ENCODE measurements at places on chromosomes 2 and 18. TPM values are rescaled to one million over a fixed set of nuclear protein-coding genes. Genes with fewer than 3 reads are reported as not detected.

DNA sequence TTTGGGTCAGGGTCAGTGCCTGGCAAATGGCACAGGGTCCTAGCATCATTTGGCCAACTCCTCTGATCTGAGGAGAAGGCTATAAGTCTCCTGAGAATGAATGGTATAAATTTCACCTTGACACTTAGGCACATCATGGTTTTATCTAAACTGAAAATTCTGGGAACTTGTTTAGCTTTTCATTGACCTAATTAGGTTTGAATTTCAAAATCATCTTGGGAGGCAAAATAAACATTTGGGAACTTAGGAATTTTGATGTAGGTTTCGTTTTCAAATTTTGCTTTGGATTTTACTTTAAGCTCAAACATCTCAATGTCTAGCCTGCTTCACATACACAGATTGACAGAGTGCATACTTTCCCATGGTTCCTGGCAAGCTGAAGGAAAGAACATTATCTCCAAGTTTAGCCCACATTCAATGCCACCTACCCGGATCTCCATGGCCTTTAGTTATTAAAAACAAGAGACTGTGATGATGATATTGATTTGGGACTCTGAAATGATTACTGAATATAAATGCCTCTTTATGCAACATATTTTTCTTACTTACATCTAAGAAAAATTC is 44.5 kb downstream of the MYOM1 start:
- no peaks in the 10 kb centered on the region for H3K36me3 ChIP-seq
- H3K4me3 ChIP-seq: no peak overlapping the region
- no peaks in the 10 kb centered on the region for H3K27me3 ChIP-seq
- DNase-seq: no peak
- peaks cover 14% of the 10 kb centered on the region for H3K4me1 ChIP-seq
- no peak overlapping the region for H3K27ac ChIP-seq

The IL36A gene
- not detected for total RNA-seq

GRCh38 chr2:64225491-64225890 is 81.3 kb upstream of the PELI1 start:
- H3K36me3 ChIP-seq: peaks cover 11% of the 10 kb centered on the region
- no peak overlapping the region for H3K27ac ChIP-seq
- no peak for DNase-seq
- H3K27me3 ChIP-seq: peaks cover 17% of the 10 kb centered on the region
- H3K4me3 ChIP-seq: no peak overlapping the region

GRCh38 chr2:429575-430254 is 141.8 kb upstream of the ALKAL2 start:
- no peak overlapping the region for H3K27ac ChIP-seq
- DNase-seq: no peak
- H3K36me3 ChIP-seq: no peaks in the 10 kb centered on the region
- H3K27me3 ChIP-seq: no peaks in the 10 kb centered on the region
- no peak overlapping the region for H3K4me3 ChIP-seq
- no peaks in the 10 kb centered on the region for H3K4me1 ChIP-seq

DNA sequence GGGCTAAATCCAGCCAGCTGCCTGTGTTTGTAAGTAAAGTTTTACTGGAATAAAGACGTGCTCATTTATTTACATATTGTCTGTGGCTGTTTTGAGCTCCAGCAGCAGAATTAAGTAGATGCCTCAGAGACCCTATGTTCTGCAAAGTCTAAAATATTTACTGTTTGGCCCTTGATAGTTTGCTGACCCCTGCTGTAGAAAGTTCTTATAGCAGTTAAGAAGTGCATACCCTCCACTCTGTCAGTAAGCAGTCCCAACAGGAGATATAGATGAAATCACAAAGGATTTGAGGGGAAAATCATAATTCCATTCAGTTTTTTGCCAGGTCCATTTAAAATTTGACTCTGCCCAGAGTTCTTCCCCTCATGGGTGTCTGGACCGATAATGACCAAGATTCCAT is 50.1 kb upstream of the ITM2C start:
- H3K4me1 ChIP-seq: no peaks in the 10 kb centered on the region
- no peak overlapping the region for H3K4me3 ChIP-seq
- no peak overlapping the region for H3K27ac ChIP-seq
- H3K36me3 ChIP-seq: peaks cover 28% of the 10 kb centered on the region

GRCh38 chr2:240168041-240168440 is 27.6 kb upstream of the OTOS start:
- H3K4me3 ChIP-seq: no peak overlapping the region
- no peak for DNase-seq
- no peak overlapping the region for H3K27ac ChIP-seq
- peaks cover 94% of the 10 kb centered on the region for H3K27me3 ChIP-seq

The MC2R gene
- total RNA-seq: not detected

- peak; percentile 49 for DNase-seq
- peaks cover 21% of the 10 kb centered on the region for H3K36me3 ChIP-seq
- peak overlapping the region; percentile 92 for H3K27ac ChIP-seq
- peaks cover 38% of the 10 kb centered on the region for H3K4me1 ChIP-seq
- no peaks in the 10 kb centered on the region for H3K27me3 ChIP-seq
- no peak overlapping the region for H3K4me3 ChIP-seq
These were observed 4.0 kb downstream of the NT5DC4 start for GRCh38 chr2:112724591-112725525.

- no peak overlapping the region for H3K4me3 ChIP-seq
- no peak for DNase-seq
- H3K36me3 ChIP-seq: no peaks in the 10 kb centered on the region
- no peak overlapping the region for H3K27ac ChIP-seq
- no peaks in the 10 kb centered on the region for H3K4me1 ChIP-seq
- H3K27me3 ChIP-seq: no peaks in the 10 kb centered on the region
These were observed 306.2 kb upstream of the ZEB2 start for GRCh38 chr2:144826105-144826504.

GRCh38 chr2:210626849-210627248 is 70.5 kb downstream of the CPS1 start:
- no peaks in the 10 kb centered on the region for H3K27me3 ChIP-seq
- H3K4me3 ChIP-seq: no peak overlapping the region
- H3K4me1 ChIP-seq: no peaks in the 10 kb centered on the region
- no peaks in the 10 kb centered on the region for H3K36me3 ChIP-seq

The DPP4 gene
- 27.6 TPM for total RNA-seq

DNA sequence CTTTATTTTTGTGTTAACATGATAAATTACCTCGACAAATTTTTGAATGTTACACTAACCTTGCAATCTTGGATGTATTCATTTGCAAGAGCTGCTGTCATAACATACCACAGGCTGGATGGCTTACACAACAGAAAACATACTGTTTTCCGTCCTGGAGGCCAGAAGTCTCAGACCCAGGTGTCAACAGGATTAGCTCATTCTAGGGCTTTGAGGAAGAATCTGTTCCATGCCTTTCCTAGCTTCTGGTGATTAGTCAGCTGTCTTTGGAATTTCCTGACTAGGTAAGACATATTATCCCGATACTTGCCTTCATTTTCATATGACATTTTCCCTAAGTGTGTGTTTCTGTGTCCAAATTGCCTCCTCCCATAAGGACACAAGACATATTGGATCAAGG is 188.6 kb upstream of the CDH19 start:
- H3K4me1 ChIP-seq: peaks cover 8% of the 10 kb centered on the region
- H3K27ac ChIP-seq: no peak overlapping the region
- DNase-seq: no peak
- H3K36me3 ChIP-seq: no peaks in the 10 kb centered on the region
- no peaks in the 10 kb centered on the region for H3K27me3 ChIP-seq

- no peaks in the 10 kb centered on the region for H3K27me3 ChIP-seq
- no peak for DNase-seq
- no peak overlapping the region for H3K4me3 ChIP-seq
- H3K36me3 ChIP-seq: no peaks in the 10 kb centered on the region
These were observed 308.1 kb downstream of the TMX3 start for GRCh38 chr18:68406761-68407160.

- H3K36me3 ChIP-seq: no peaks in the 10 kb centered on the region
- no peaks in the 10 kb centered on the region for H3K27me3 ChIP-seq
- DNase-seq: no peak
- peaks cover 9% of the 10 kb centered on the region for H3K4me1 ChIP-seq
These were observed 340.1 kb downstream of the ZNF804A start for GRCh38 chr2:184938221-184938985.

The DYNAP gene
- total RNA-seq: not detected

DNA sequence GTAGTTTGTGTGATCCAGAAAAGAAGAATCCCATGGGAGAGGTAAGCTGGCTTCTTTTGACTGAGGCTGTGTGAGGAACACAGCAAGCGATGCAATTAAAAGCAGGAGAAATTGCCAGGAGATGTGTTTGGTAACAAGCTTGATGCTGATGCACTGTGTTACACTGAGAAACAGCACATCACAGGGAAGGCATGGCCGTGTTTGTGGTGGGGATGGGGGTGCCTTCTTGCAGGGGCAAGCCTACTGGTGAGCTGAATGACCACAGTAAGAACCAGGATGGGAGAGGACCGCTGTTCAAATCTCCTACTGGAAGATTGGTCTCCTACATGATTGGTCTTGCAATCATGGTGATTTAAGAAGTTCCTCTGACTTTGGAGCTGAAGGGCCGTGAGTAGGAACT is 477.7 kb upstream of the HS6ST1 start:
- no peaks in the 10 kb centered on the region for H3K36me3 ChIP-seq
- no peak overlapping the region for H3K27ac ChIP-seq
- no peaks in the 10 kb centered on the region for H3K4me1 ChIP-seq
- H3K27me3 ChIP-seq: peaks cover 15% of the 10 kb centered on the region
- DNase-seq: no peak

The CERKL gene
- 1.1 TPM for total RNA-seq

The ABCA12 gene
- 4.8 TPM for total RNA-seq

- no peak overlapping the region for H3K4me3 ChIP-seq
- H3K27ac ChIP-seq: no peak overlapping the region
- DNase-seq: no peak
- H3K36me3 ChIP-seq: no peaks in the 10 kb centered on the region
- no peaks in the 10 kb centered on the region for H3K27me3 ChIP-seq
These were observed 208.0 kb upstream of the KCNJ3 start for GRCh38 chr2:154490530-154490929.

DNA sequence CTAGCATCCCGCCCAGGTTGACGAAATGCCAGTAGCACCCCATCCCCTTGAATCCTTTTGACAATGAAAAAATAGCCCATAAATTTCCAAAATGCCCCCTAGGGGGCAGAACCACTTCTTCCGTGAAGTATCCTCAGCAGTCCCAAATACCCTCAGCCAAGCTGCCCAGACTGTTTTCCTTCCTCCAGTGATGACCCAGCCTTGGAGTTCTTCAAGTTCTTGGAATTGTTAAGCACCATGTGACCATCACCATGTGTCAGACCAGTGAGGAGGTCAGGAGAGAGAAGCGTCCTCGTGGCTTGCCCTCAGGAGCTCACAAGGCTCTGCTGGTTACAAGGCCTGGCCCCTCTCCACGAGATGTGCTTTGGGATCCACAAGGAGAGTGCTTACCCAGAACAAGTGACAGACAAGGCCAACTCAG is 1.4 kb upstream of the SLC23A3 start:
- no peak overlapping the region for H3K27ac ChIP-seq
- H3K36me3 ChIP-seq: peaks cover 21% of the 10 kb centered on the region
- peak; percentile 51 for DNase-seq
- H3K27me3 ChIP-seq: no peaks in the 10 kb centered on the region

GRCh38 chr2:15688924-15689568 is 97.4 kb downstream of the DDX1 start:
- peaks cover 39% of the 10 kb centered on the region for H3K27me3 ChIP-seq
- H3K27ac ChIP-seq: no peak overlapping the region
- no peak overlapping the region for H3K4me3 ChIP-seq
- no peak for DNase-seq
- no peaks in the 10 kb centered on the region for H3K4me1 ChIP-seq

DNA sequence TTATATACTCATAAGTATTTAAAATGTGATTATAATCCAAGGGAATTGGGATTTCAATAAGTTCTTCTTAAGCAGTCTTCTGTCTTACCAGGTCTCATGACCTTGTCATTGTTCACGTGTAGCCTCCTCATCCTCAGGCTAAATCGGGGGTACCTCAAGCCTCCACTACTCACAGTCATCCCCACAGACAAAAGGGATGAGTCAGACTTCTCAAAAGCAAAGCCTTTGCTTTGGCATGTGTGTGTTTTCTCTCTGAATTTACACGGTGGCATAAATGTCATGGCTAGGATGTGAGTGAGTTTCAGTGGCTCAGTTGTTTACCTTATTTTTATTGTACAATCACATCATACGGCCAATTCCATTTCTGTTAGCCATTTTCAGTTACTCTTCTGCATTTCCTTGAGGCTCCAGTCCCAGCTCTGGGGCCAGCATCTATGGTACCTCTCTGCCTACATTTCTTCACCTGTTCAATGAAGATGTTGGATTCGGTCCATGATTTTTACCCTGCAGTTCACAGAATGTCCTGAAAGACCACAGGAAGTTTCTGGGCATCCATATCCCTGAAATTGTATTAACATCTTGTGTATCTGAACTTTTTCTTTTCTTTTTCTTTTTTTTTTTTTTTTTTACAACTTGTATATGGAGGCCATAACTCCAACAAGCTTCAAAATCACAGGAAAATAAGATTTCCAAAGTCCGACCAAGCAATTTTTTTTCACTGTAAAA is 195.3 kb downstream of the FHOD3 start:
- no peaks in the 10 kb centered on the region for H3K36me3 ChIP-seq
- no peaks in the 10 kb centered on the region for H3K4me1 ChIP-seq
- no peak for DNase-seq
- peaks cover 38% of the 10 kb centered on the region for H3K27me3 ChIP-seq
- H3K27ac ChIP-seq: no peak overlapping the region
- no peak overlapping the region for H3K4me3 ChIP-seq

Measured in Calu3 (cell line).